HL-60 (cell line): ENCODE measurements at places on chromosomes 2 and 18.

DNA sequence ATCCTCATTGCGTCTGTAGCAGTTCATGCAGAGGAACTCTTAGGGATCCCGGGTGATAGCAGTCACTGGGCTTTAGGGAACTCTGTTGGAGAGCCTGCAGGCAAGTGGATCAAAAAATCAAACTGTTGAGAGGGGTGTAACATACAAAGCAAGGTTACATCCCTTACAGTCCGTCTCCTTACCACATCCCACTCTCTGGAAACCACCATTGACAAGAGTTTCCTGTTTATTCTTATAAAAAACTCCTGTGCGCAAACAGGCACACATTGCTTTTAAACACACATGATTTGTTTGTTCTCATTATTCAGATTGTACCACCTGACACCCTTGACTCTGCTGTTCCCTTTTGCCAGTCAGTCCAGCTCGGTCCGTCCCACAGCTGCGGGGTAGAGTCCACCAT, 137.7 kb downstream of the LTBP1 start:
- DNase-seq, result no peak

- DNase-seq, result no peak
Observed at GRCh38 chr2:27799646-27800010, 28.1 kb downstream of the MRPL33 start.

GRCh38 chr2:134393075-134393461, 139.2 kb downstream of the MGAT5 start:
- no peak for DNase-seq

DNA sequence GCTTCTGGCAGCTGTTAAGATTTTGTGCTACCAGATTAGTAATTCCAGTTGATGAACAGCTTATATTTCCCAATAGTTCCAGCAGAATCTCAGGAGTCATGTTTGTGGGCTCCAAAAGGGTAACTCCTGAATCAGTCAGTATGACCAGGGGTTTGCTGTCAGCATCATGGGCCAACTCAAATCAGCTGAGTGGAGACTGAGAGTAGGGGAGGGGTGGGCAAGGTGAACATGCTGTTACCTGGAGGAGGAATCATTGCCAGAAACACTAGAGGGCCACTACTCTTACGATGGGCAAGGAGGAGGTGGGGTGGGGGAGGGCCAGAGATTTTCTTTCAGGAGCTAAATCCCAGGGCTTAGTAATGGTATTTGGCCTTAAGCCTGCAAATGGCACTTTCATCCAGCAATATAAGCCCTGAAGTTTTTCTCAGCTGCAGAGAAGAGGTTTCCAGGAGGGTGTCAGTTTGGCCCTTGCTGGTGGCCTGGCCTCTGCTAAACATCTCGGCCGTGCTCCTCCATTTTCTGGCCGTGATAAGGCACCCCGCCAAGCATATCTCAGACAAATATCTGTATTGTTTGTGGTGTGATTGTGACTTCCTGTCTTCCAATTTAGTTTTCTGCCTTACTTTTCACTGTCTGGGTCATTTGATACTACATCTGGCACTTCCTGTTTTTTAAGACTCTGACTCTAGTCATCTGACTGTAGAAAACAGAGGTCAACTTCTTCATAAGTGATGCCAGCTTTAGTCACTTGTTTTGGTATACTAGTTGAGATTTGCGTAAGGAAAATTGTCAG, 120.5 kb upstream of the CXCR4 start:
- DNase-seq, result peak; percentile 71
